ENCODE measurements at places on chromosomes 6 and 20.
A peak's percentile ranks its signal among the peaks of the same experiment; 100 is the strongest.

- no peak for DNase-seq
Measured at GRCh38 chr6:100426241-100426640, 38.5 kb downstream of the SIM1 start.

DNA sequence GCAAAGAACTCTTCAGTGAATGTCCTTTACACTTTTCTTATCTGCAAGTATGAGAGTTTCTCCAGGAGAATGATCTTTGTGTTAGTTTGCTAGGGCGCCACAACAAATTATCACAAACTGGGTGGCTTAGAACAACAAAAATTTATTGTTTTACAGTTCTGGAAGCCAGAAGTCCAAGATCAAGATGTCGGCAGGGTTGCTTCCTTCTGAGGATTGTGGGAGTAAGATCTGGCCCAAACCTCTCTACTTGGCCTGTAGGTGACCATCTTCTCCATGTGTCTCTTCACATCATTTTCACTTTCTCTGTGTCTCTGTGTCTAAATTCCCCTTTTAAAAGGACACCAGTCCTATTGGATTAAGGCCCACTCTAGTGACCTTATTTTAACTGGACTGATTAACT, 103.0 kb downstream of the ADTRP start:
- DNase-seq, result no peak

- no peak for DNase-seq
Measured at GRCh38 chr6:12163149-12163548, 127.0 kb upstream of the EDN1 start.

DNA sequence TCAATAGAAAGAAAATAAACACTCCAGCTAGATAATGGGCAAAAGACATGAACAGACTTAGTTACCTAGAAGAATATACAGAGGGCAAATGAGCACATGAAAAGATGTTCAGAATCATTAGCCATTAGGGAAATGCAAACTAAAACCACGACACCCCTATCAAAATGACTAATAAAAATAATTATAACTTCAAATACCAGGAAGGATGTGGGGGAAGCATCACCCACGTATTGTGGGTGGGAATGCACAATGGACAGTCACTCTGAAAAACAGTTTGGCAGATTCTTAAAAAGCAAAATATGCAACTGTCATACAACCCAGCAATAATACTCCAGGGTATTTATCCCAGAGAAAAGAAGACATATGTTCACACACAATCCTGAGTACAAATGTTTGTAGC, 92.6 kb downstream of the DLL1 start:
- no peak for DNase-seq

DNA sequence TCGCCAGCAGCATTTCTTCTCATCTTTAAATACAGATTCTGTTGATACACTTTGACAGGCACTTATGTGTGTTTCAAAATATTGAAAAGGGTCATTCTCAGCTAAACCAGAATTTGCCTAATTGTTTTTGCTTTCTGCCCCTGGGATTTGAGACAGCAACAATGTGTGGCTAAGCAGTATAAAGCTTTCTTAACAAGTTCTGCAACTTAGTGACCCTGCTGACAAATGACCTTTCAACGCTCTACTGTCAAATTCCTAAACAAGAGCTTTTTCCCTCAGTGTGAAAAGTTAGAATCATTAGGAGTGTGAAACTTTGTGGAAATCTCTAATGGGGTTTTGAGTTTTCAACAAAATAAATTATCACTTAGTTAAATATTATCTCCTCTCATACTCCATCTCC, 414.6 kb downstream of the RFPL4B start:
- DNase-seq, result no peak

- DNase-seq, result no peak
Measured at GRCh38 chr6:147117580-147117979, 86.6 kb upstream of the STXBP5 start.

DNA sequence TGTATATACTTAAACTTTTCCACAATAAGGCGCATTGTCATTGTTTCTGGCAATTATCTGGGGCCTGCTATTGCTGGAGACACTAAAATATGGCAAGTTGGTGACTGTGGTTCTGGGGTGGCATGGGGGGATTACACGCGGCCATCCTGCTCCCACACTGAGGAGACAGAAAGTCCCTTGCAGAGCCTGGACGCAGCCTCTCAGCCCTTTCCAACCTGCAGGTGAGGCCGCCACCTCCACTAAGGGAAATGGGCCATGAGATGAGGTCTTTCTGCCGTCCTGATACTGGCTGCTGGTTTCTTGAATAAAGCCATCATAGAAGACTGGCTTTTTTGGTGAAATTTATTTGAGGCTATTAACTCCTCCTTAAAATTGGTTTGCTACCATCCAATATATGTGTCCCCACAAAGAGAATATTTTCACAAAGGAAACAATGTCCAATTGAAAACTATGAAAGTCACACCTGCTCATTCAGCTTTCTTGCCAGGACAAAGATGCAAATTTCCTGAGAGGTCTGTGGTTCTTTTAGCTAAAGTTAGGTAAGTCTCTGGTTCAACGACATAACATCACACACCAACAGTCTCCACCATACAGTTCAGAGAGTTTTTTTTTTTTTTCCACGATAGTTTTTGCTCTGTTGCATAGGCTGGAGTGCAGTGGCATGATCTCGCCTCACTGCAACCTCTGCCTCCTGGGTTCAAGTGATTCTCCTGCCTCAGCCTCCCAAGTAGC, 13.0 kb downstream of the TXNDC5 start:
- no peak for DNase-seq

GRCh38 chr20:4153661-4154238, 138.4 kb upstream of the RNF24 start:
- no peak for DNase-seq

- DNase-seq, result peak; percentile 71
Measured at GRCh38 chr6:17115251-17116116, 13.6 kb downstream of the STMND1 start.

- no peak for DNase-seq
Measured at GRCh38 chr6:164150232-164150631, 735.7 kb downstream of the QKI start.

- no peak for DNase-seq
Measured at GRCh38 chr6:149423964-149424440, 23.9 kb downstream of the SUMO4 start.

DNA sequence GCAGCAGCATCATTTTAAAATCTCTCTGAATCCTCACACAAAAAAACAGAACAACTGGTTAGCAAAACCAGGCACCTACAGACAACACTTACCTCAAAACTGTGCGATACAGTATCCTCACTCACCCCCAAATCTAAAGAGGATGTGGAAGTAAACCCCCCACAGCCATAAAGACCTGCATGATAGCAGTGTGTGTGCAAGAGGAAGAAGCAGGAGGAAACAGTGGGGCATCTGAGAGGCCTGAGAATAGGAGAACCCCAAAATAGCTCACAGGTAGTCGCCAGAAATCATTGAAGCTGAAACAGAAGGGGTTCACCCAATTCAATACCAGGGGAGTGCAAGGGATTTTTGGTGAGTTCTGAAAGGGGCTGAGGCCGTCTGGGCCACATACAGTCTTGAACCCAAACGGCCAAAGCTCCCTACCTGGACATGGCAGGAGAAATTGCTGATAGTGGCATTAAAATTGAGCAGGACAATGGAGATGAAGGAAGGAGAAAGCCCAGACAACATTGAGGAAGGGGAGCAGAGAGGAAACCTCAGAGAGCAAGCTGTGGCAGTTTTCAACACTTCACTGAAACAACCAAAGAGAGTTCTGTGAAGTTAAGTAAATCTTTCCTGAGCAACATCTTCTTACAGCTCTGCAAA, 129.7 kb downstream of the FIG4 start:
- no peak for DNase-seq

DNA sequence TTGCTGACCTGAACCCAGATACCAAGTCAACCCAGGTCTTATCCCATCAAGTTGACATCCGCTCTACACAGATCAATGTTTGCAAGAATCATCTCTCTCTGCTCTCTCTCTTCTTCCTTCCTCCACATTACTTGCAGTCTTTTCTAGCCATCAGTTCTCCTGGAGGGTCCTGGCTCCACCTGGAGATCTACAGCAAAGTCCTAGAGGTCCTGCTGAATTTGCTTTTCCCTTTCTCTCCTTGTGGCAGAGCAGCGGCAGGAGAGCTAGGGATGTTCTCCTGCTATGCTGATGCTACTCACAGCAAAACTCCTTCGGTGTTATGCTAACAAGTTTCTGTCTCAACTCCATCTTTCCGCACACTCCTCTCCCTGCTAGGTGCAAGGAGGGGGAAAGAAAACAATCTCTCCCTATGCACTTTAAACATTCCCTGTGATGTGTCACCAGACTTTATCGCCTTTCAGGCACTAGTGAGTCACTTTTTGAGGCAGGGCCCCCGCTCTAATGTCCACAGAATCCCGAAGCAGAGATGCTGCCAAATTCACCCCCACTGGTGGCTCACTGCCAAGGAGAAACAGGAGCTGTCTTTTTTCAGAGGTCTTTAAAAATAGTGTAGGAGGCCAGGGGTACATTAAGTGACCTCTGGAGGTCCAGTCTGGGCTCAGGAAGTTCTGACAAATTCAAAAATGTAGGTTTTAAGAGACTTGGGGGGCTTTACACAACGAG, 62.6 kb downstream of the FAM50B start:
- DNase-seq, result no peak

Data from GM04504 (cell line).